ENCODE measurements at places on chromosomes 2 and 18.

GRCh38 chr2:67008155-67008554, 389.0 kb upstream of the ETAA1 start:
- DNase-seq: no peak

DNA sequence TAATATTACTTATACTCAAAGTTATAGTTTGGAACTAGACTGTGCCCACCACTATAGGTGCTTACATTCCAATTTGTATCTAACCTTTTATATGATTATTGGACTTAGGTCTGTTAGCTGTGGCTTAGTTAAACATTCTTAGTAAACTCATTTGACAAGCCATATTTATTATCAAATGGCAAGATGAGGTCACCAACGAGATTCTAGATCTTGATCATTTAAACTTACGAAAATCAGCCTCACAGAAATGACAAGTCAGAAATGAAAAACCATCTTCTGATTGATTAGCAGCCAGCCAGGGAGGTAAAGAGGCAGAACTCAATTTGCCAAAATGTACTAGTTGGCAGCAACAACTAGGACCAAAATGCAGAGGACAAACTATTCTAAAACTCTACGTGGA, 100.4 kb upstream of the STK17B start:
- DNase-seq: no peak

GRCh38 chr18:46469186-46469915, 187.7 kb downstream of the LOXHD1 start:
- no peak for DNase-seq

- no peak for DNase-seq
Measured at GRCh38 chr2:44107086-44107740, 61.5 kb upstream of the PPM1B start.

DNA sequence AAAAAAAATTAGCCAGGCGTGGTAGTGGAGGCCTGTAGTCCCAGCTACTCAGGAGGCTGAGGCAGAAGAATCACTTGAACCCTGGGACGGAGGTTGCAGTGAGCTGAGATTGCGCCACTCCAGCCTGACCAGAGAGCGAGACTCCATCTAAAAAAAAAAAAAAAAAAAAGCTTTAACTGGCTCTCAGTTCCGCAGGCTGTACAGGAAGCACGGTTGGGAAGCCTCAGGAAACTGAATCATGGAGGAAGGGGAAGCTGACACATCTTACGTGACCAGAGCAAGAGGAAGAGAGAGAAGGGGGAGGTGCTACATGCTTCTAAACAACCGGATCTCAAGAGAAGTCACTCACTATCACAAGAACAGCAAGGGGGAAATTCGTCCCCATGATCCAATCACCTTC, 505.6 kb upstream of the SLC8A1 start:
- DNase-seq: no peak

Measured in fibroblast of skin of left biceps (primary cell).